Vagina (tissue), 2 donors: ENCODE measurements at places on chromosomes 7 and 10. TPM values are rescaled to one million over a fixed set of nuclear protein-coding genes. Genes with fewer than 3 reads are reported as not detected.

NPC1L1 gene
- 0.49 TPM for total RNA-seq

STAG3 gene
- total RNA-seq = not detected

ZNF365 gene
- total RNA-seq = 0.74 TPM

VWA2 gene
- 2.9 TPM for total RNA-seq

MRC1 gene
- 18.9 TPM for total RNA-seq

DNA sequence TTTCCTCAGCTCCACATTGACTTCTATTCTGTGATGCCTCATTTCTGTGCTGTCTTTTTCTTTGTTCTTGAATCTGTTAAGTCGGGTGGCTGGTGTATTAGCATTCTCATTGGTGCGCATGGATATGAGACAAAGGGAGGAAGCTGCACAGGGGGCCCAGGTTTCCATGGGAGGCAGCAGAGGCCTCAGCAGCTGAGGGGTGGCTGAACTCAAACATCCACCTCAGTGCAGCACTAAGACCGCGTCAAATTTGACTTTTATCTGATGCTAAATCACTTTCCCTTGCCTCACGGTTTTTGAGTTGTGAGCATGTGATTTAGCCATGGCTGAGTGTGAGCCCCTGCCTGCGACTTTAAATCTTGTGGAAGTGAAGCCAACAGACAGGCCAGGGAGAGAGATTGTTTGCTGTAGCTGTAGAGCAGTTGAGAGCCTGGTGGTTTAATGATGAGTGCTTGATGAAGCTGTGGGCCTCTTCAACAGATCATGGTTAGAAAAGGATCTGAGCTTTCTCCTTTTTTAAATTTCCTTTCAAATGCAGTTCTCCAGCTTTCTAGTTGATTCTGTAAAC is 193.3 kb upstream of the ZNF804B start:
- DNase-seq = no peak

GRCh38 chr10:63798599-63799498 is 277.6 kb downstream of the REEP3 start:
- DNase-seq = no peak

GRCh38 chr7:121500360-121501058 is 104.4 kb upstream of the FAM3C start:
- DNase-seq = no peak

DNA sequence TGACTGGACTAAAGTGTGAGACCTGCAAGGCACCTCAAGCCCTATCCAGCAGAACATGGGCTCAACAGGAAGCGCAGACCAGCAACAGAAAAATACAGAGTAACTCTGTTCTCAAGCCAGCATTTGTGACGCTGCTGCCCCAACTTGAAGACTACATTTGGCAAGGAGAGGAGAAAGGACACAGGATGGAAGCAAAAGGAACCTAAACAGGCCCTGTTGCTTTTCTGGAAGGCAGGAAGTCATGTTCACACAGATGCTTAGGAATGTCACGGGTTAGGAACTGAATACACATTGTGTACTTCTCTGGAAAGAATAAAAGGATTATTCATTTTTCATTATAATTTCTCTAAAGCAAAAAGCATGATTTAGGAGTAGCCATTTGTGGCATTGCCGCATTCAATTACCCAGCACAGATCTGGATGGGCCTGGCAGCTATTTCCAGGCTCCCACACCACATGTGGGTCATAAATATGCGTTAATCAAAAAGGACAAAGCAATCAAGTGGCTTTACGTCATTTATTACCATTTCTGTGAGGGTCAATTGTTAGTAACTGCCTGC is 19.8 kb upstream of the TOMM7 start:
- DNase-seq = no peak

DNA sequence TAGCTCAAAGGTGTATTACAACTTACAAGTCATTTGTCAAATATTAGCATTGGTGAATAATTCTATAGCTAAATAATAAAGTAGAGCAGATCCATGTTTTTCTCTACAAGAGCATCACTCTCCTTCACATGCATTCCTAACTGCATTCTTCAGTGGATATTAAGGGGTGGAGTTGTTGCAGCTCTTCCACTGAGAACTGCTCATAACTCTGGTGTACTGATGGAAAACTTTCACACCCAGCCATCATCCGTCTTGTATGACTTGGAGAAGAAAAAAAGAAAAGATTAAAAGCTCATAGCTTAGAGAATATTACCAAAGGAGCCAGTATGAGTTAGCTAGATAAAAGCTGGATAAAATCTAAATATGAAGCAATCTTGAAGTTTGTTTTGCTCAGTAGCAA is 10.2 kb upstream of the FAM13C start:
- no peak for DNase-seq
